ENCODE measurements at places on chromosomes 7 and 10. TPM values are rescaled to one million over a fixed set of nuclear protein-coding genes. Genes with fewer than 3 reads are reported as not detected.

TWNK gene
- 9.5 TPM for total RNA-seq

HOXA11 gene
- total RNA-seq: 25.5 TPM

PSD gene
- total RNA-seq: 11.7 TPM

PAX4 gene
- not detected for total RNA-seq

CLDN12 gene
- total RNA-seq: 39.9 TPM

LIPJ gene
- 0.23 TPM for total RNA-seq

APBB1IP gene
- total RNA-seq: 3.8 TPM

GBX1 gene
- 0.64 TPM for total RNA-seq

ODAD2 gene
- 0.35 TPM for total RNA-seq

TSPAN13 gene
- 16.8 TPM for total RNA-seq

BLNK gene
- 25.1 TPM for total RNA-seq

EEPD1 gene
- total RNA-seq: 11.7 TPM

RNF148 gene
- total RNA-seq: 4.8 TPM

OR13A1 gene
- 0.06 TPM for total RNA-seq

DLX5 gene
- 0.29 TPM for total RNA-seq

PRLHR gene
- total RNA-seq: not detected

CYP2E1 gene
- total RNA-seq: 1.4 TPM

GNGT1 gene
- not detected for total RNA-seq

OPN4 gene
- total RNA-seq: not detected

OR6B1 gene
- total RNA-seq: not detected

SNX8 gene
- total RNA-seq: 31.1 TPM

METTL27 gene
- total RNA-seq: 19.3 TPM

CARD11 gene
- 1.8 TPM for total RNA-seq

EFCAB10 gene
- not detected for total RNA-seq

RADIL gene
- total RNA-seq: 2.5 TPM

PTPRZ1 gene
- 2.7 TPM for total RNA-seq

TRPV5 gene
- 1.1 TPM for total RNA-seq

TMEM176B gene
- total RNA-seq: 69.6 TPM
